HT-29 (cell line): ENCODE measurements at places on chromosomes 5 and 9. TPM values are rescaled to one million over a fixed set of nuclear protein-coding genes. Genes with fewer than 3 reads are reported as not detected.
A peak's percentile ranks its signal among the peaks of the same experiment; 100 is the strongest.

DNA sequence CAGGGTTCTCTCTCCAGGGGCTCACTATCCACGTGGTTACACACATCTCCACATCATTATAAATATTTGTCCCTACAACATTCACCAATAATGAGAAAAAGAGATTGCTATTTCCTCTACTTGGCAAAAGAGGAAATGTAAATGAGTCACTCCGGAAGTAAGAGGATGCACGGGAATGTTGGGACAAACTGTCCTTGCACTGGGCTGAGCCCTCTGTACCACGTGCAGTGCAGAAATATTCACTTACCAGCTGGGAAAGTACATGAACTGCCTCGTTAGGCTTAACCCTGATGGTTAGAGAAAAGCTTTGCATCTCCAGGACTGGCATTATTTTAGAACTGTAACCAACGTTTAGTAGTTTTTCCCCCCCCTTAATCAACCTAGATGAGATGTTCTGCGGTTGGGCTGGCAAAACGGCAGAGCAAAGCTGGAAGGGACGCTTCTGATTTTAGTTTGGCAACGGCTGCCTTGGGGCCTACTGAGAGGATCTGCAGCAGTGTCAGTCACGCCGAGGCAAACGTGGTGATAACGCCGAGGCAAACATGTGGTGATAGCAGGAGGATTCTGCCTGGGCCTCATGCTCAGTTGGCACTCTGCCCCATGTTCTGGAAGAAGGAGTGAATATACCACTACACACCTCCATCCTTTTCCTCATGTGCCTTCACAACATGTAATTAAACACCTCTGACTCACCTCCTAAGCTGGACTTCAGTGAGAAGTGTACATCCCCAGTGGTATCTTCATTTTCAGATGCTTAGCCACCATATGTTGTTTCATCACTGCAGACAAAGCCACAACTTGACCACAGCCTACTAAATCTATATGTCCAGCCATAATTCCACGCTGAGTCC lies 661.4 kb upstream of the KLF4 start:
- no peak for DNase-seq

- DNase-seq: no peak
These were observed 53.8 kb downstream of the HCN1 start for GRCh38 chr5:45642370-45642769.

DNA sequence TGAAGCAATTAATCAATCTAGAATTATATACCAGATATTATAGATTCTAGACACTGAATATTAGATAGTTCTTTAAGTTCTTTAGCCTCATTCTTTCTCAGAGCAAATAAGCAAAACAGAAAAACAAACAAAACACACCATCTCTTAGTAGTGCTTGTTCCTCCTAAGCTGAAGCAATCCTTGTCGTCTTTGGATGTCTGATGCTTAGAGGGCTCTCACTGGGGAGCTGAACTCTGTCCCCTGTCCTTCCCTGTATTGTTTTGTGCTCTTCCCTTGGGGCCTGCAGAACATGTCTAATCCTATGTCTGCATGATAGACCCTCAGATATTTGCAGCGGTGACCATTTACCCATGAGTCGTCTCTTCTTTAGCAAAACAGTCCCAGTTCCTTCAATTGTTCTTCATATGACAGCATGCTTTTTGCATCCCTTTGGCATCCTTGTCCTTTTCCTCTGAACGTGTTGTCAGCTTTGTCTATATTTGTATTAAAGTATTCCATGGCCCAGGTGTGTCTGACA lies 114.3 kb downstream of the ARHGEF28 start:
- no peak for DNase-seq

DNA sequence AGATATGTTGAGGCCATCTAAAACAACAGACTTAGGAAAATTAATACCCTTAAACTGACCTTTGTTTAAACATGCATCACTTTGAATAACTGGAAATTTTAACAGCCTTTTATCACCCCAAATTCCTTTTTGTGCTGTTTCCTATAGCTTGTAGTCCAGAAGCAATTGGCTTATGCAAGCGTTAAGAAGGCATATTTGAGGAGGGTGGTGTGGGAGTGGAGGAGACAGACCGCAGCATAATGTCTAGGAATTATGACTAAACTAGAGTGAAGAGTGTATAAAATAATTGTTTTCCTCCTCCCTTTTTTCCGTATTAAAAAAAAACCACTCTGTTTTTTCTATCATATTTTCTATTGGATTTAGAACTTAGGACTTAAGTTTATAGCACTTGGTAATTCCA lies 51.8 kb upstream of the MPDZ start:
- no peak for DNase-seq

GRCh38 chr9:137217276-137218211 lies 4.5 kb downstream of the RNF208 start:
- peak; percentile 91 for DNase-seq

DNA sequence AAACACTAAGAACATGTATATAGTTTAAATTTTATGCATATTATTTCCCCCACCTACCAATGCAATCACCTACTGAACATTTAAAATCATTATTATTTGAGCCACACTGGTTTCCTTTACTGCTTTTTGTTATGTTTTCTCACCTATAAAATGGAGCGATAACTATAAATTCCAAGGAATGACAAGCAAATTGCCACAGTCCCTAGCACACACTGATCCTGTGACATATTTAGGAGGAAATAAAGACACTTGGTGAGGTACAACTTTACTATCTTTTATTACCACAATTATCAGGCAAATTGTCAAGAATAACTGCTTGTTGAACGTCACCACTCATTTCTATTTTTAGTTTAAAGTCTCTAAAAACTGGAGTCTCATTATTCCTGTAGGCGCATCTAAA lies 1693.6 kb downstream of the EFNA5 start:
- no peak for DNase-seq

GRCh38 chr9:108058135-108058814 lies 568.7 kb upstream of the KLF4 start:
- peak; percentile 39 for DNase-seq

GRCh38 chr5:14178091-14178490 lies 34.9 kb downstream of the TRIO start:
- no peak for DNase-seq

GRCh38 chr5:61389609-61390008 lies 57.6 kb downstream of the ZSWIM6 start:
- no peak for DNase-seq

- peak; percentile 24 for DNase-seq
These were observed at the start of gene RAPGEF1 for GRCh38 chr9:131739959-131740648. Gene RAPGEF1 (minus strand): TSS chr9:131740076. CDS start chr9:131739830, 246 bp downstream.

GRCh38 chr9:69746859-69747560 lies 12.8 kb downstream of the PTAR1 start:
- no peak for DNase-seq

- DNase-seq: no peak
These were observed 11.5 kb upstream of the FBXO38 start for GRCh38 chr5:148372166-148372725.

DNA sequence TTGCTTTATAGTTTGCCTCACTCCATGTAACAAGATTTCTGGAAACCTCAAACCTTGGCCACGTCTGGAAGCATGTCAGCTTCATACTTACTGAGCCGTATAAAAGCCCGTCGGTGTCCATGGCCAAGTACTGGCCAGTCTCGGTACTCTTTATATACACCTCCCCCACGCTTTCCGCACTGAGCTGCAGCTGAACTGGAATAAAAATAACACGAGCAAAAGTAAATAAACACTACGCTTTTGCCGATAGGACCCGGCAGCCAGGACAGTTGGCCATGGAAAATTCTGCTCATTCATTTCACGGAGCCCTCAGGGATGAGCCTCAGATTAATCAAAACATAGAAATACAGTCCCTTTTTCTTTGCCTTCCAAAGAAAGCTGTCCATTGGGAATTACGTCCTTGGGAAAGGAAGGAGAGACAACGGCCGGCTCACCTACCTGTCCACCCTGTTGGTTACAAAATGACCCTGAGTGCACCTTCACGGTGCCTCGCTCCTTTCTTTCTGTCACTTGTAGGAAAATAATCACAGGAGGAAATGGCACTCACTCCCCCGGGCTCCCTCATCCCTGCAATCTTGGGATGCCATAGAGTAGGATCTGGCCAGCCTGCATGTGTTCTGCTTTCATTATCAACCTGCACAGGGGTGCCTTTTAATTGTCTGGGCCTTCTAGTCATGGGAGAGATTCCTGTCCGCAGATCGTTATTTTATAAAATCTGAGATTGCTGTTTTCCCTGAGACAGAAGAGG lies 85.1 kb downstream of the FGF1 start:
- DNase-seq: no peak

- DNase-seq: peak; percentile 93
These were observed at the start of gene SMC5 for GRCh38 chr9:70258692-70259511. Gene SMC5 (plus strand): TSS chr9:70258978. CDS start chr9:70259079, 101 bp downstream.

- DNase-seq: peak; percentile 34
These were observed 92.5 kb downstream of the MSX2 start for GRCh38 chr5:174816858-174817257.

GRCh38 chr9:116333254-116333653 lies 179.7 kb downstream of the PAPPA start:
- no peak for DNase-seq

GRCh38 chr9:126696401-126697145 lies 82.8 kb downstream of the LMX1B start:
- no peak for DNase-seq

GRCh38 chr5:10550222-10550995 lies 13.5 kb upstream of the ANKRD33B start:
- no peak for DNase-seq

DNA sequence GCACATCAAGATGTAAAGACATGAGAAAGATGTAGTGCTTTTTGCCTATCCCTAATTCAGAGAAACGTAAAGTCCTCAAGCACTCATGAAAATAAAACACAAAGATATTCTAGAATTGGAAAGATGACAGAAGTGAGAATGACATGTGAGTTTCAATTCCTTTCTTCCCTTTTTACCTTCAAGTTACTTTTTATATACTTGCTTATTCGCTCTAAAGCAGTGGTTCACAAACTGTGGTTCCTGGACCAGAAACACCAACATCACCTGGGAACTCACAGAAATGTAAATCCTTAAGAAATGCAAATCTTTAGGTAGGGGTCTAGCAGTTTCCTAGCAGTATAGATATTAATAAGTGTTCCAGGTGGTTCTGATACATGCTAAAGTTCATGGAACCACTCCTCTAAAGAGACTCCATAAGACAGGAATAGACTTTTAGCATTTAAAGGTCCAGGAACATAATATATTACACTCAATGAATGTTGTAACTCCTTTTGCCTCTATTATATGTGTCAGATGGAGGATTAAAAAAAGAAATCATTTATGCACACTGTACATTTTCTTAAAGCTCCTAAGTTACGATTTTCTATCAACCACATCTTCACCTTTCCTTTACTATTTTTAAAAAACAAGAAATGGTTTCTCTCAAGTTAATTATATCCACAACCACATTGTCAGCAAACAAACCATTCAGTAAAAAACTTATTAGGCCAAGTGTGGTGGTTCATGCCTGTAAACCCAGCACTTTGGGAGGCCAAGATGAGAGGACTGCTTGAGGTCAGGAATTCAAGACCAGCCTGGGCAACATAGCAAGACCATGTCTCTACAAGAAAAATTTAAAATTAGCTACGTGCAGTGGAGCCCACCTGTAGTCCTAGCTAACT lies 39.9 kb downstream of the ERP44 start:
- DNase-seq: no peak

DNA sequence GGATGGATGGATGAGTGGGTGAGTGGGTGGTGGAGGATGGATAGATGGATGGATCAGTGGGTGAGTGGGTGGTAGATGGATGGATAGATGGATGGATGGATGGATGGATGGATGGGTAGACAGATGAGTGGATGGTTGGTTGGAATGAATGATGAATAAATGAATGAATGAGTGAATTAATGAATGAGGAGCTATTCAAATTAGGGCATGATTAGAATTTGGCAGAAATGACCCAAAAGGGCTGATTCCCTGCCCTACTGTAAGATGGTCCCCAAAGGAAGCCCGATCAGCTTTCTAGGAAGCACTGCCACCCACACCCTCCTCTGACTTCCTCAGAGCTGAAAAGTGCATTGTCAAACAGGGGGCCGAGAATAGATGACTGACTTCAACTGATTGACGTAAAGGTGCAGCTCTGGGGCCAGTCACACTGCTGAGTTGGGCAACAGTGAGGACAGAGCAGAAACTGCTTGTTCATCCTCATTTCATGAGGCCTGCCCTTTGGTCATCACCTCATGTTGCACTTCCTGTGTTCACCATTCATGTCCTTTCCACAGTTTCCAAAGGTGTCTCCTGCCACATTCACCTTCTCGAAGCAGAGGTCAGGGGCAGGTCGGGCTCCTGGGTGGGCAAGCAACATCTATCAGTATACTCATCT lies 34.3 kb downstream of the NIPAL4 start:
- no peak for DNase-seq

GRCh38 chr5:176400382-176401156 lies 12.0 kb downstream of the HIGD2A start:
- no peak for DNase-seq

- no peak for DNase-seq
These were observed 364.3 kb downstream of the PDE4D start for GRCh38 chr5:59529239-59529638.

DNA sequence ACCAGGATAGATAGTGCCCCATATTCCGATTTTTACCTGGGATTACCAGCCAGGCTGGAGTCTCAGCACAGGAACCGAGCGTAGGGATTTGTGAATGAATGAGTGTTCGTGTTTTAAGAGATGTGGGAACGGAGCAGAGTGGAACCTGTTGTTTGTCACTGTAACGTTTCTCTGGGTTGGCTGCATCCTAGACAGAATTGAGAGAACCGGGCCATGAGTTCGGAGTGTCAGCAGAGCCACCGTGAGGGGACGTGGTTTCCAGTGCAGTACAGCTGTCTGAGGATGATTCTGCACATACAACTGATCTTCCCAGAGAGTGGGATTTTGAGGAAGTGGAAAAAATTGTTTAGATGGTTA lies 1.2 kb downstream of the PDE8B start:
- no peak for DNase-seq

DNA sequence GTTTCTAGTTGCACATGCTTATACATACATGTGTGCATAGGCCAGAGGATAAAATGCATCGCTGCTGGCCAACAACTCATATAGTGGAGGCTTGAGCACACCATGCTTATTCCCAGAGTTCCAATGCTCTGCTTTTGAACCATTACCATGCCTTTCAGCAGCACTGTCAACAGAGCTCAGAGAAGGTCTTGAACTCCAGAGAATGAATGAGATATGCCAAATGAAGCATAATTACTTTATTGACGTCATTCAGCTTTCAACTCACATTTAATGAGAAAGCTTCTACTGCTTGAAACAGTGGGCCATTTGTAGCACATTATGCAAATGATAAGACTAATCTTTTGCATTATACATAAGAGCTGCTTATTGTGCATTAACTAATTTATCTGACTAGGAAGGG lies 765.3 kb upstream of the GRAMD2B start:
- no peak for DNase-seq

- DNase-seq: no peak
These were observed 101.3 kb downstream of the NUDT12 start for GRCh38 chr5:103461243-103461642.

DNA sequence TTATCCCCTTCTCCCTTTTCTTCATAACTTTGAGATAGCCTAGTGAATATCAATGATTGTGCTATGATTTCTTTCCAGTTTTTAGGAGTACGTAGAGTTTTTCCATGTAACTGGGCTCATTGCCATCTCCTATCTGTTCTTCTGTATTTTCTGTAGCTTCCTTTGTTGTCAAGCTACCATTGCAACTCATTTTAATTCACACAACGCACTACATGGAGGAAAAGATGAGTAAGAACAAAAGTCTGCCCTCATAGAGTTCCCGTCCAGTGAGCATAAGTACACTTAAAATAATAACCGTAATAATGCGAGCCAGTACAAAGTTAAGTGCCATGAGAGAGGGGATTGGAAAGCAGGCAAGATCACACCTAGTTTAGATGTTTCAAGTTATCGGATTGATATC lies 177.7 kb downstream of the PAM start:
- DNase-seq: no peak

ZDHHC11 gene
- 23.2 and 43.4 TPM in 2 replicates for total RNA-seq

TYRP1 gene
- not detected in 2 replicates for total RNA-seq

SLC6A19 gene
- not detected in 2 replicates for total RNA-seq

SIGMAR1 gene
- 239 and 269 TPM in 2 replicates for total RNA-seq

TMEM203 gene
- total RNA-seq: 44.7 and 51.5 TPM in 2 replicates

JAK2 gene
- 0.47 and 1.3 TPM in 2 replicates for total RNA-seq
